ENCODE measurements at places on chromosomes 5 and 9.

DNA sequence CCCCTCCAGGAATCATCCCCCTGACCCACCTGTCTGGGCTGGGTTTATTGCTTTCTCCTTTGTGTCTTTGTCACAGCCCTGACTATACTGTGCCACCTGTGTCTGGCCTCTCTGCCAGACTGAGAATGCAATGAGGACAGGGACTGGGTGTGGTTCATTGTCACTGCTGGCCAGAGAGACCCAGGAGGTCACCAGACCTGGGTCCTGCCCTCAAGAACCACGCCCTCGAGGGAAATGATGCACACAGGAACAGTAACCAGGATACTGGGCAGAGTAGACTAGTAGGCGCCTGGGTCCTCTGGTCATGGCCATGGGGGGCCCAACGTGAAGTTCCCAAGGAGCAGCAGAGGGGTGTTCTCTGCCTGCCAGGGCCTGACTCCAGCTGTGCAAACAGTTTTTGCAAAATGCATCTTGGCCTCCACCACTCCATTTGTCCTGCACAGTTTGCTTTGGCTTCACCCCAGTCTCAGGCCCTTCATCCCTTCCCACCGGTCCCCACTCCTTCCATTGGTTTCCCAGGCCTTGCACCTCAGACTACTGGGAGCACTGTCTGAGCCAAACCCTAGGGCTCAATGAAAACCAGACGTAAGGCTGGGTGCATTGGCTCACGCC lies 17.8 kb downstream of the RGS3 start:
- no peak for DNase-seq

DNA sequence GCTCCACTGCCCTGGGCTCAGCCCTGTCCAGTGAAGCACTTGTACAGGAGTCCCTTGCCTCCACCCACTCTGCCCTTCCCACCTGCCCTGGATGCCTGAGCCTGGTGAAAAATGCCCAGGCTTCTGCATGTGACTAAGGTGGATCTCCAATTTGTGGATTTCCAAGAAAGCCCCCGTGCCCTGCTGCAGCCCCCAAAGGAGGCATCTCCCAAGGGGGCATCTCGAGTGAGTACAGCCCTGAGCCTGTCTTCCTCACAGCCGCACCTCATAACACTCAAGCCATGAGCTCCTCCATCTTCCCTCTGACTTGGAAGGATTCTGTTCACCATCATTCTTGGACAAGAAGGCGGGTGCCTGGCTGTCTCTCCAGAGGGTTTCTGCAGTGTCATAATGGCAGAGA lies 158.0 kb upstream of the PPP1R26 start:
- no peak for DNase-seq

DNA sequence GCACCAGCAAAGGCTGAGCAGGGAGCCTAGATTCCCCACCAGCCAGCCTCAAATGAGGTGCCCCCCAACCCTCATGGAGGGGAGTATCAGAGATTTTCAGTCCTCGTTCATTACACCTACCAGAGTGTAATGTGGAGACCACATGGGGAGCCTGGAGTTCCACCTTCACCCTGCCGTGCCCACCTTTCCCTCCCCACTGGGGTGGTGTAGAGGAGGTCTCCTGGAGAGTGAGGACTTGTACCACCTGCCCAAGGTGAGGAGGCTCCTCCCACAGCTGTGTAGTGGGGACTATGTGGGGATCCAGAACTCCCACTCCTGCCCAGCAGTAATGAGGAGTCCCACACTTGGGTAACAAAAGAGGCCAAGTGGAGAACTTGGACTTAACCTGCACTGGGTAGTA lies 221.8 kb downstream of the SAXO1 start:
- no peak for DNase-seq

- no peak for DNase-seq
Observed at GRCh38 chr5:159911349-159911748, 4.9 kb upstream of the ADRA1B start.

DNA sequence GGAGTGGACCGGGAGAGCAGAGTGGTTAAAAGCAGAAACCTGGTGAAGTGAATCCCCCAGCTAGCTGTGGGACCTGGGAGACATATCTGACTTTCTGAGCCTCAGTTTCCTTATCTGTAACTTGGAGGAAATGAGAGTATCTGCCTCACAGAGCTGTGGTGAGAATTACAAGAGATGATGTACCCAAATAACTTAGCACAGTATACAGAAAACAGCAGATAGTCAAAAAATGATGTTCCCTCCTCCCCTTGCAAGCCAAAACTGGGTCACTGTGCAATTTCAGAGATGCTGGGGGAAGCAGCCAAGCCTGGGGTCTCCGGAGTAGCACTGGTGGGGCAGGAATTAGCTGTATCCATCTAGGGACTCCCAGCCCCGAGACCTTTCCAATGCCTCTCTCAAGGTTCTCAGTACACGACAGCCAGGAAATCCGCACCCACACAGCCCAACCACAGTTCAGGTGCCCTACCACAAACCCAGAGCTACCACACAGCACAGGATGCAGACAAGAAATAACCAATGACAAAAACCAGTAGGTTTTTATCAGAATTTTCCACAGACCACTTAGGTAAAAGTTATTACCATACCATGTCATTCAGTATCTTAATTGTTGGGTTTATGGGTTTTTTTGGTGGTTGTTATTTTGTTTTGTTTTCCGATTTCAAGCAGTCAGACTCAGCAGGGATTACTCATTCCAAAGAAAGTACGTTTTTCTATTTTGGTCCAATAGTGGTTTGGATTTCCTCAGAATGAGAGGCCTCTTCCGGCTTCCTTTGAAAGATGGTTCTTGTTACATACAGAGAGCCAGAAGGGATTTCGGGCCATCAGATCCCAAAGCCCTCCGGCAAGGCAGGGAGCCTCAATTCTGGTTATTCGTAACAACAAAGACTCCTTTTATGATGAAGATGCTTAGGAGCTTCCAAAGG lies 4.9 kb upstream of the HRH2 start:
- no peak for DNase-seq

DNA sequence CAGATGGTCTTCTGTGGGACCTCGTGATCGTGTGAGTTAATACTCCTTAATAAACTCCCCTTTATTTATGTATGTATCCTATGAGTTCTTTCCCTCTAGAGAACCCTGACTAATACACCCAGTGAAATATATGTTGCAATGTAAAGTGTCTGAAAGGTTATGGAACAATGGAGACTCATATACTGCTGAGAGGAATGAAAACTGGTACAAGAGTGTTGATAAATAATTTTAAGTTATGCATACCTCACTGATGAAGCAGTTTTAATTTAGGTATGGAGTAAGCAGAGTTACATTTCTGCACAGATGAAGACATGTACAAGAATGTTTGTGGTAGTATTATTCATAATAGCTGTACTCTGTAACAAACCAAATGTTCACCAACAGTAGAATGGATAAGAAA lies 438.3 kb downstream of the TAF11L14 start:
- DNase-seq, result no peak

DNA sequence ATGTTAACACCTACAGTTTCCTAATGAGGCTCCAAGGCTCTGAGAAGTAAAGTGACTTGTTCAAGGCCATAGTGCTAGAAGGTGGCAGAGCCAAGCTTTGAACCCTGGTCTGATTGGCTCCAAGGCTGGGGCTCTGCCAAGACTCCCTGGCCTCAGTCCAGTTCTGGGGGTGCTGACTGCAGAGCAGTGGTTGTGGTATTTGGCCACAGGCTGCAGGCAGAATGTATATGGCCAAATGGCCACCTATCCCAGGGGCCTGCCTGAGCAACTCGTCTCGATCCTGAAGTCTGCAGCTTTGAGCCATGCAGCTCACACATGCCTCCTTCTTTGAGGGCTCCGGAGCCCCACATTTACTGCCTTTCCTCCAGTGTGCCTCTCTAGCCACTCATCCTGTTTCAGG lies 9.7 kb upstream of the NEK6 start:
- DNase-seq, result no peak

DNA sequence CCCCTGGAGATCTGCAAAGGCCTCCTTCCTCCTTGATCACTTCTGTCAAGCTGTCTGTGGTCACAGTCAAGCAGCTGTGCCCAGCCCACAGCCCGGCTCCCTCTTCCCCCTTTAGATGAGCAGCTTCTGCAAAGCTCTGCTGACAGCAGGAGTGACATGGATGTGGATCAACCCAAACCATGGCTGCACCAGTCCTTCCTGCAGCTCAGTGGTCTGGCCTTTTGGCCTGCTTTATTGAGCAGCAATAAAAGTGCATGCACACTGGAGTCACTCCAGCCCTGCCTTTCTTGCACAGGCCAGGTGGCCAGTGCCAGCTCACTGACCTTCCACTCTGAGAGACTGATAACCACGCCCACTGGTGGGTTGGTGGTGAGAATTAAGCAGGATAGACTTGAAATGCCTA lies 91.3 kb upstream of the OTULINL start:
- DNase-seq, result no peak

- no peak for DNase-seq
Observed at GRCh38 chr5:9699681-9700080, 69.5 kb upstream of the TAS2R1 start.

GRCh38 chr9:92875373-92875772 lies 2.5 kb downstream of the ZNF484 start:
- DNase-seq, result no peak

GRCh38 chr5:10584714-10585517 lies 21.0 kb downstream of the ANKRD33B start:
- DNase-seq, result no peak

DNA sequence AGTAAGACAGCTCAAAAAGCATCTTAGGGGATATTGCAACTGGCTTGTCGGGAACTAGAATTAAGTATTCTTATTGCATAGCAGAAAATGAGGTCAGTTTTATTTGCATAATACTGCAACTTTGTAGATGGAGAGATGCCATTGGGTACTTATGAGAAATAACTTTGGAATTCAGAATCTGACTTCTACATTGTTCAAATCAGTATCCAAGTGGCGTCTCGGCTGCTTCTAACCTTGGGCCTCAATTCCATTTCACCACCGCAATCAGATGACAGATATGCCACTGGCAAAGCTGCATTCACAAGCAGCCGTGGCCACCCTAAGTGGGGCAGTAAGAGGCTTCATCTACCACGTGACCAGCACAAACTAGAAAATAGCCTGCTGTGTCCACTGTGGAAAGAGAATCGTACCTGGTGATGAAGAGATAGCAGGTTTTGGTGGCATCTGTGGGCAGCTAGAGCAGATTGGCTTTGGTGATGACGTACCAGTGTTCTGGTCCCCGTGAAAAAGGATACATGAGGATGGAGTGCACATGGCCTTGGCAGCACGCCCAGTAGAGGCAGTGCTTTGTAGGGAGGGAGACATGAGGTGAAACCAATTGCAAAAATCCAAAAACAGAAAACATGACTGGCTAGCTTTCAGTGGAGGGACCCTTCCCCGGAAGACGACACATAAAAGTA lies 116.6 kb downstream of the KLHL3 start:
- no peak for DNase-seq

GRCh38 chr9:81619353-81620001 lies 69.9 kb downstream of the TLE1 start:
- no peak for DNase-seq

DNA sequence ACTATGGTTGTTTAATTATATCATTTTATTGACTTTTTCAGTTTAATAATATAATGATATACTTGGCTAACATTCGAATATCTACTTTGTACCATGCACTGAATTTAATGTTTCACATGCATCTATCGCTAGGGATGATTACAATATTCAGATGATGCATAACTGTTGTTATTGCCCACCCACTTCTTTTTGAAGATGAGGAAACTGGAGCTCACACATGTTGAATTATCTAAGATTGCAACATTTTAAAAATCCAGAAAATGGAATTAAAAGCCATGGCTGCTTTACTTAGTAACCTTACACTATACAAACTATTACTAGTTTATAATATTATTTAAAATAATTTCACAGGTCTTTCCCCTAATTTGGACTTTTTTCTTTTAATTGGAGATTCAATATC lies 171.7 kb downstream of the TLR4 start:
- DNase-seq, result no peak

DNA sequence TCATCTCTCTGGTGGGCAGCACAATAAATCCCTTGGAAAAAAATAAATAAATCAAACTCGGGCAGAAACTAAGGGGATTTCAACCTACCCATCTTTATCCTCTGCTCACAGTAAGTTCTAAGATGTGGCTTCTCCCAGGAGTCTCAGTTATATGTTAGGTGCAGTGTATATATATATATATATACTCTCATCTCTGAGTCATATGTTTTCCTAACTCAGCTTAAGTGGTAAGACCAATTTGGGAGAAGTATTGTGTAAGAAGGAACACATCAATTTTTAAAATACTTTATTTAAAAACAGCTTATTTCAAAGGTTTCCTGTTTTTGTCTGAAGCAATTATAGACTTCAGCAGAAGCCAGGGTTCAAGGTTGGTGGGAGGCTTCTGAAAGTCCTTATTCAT lies 20.3 kb upstream of the OSMR start:
- DNase-seq, result no peak

GRCh38 chr5:55823151-55823796 lies 27.9 kb upstream of the IL31RA start:
- no peak for DNase-seq

DNA sequence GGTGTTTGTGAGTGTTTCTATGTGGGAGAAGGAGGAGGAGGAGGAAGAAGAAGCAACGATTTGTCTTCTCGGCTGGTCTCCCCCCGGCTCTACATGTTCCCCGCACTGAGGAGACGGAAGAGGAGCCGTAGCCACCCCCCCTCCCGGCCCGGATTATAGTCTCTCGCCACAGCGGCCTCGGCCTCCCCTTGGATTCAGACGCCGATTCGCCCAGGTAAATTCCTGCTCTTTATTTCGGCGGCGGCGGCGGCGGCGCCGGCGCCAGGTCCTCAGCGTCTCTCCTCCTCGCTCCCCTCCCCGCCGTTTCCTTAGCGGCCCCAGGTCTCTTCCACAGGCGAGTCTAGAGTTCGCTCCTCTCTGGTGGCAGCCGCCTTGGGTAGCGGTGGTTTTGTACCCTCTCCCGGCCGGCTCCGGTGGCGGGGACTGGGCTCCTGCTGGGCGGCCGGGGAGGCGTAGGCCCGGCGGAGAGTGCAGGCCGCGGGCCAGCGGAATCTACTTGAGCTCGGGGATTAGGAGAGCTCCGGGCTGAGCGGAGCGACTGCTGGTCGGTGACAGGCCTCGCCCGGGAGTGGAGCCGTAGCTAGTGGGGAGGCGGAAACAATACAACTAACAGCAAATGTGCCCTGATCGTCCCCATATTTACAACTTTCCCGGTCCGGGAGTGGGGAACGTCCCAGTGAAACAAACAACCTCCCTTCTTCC lies 547 bp downstream of the NIPBL start:
- no peak for DNase-seq

GRCh38 chr5:15092801-15093200 lies 221.2 kb upstream of the ANKH start:
- no peak for DNase-seq

GRCh38 chr5:175321927-175322532 lies 122.0 kb downstream of the DRD1 start:
- DNase-seq, result no peak
